ENCODE measurements at places on chromosomes 3 and 15. TPM values are rescaled to one million over a fixed set of nuclear protein-coding genes. Genes with fewer than 3 reads are reported as not detected.

LRRC31 gene
- not detected for total RNA-seq

SKOR1 gene
- 0.25 TPM for total RNA-seq

FGD5 gene
- 16.2 TPM for total RNA-seq

- H3K27ac ChIP-seq, result no peak overlapping the region
- no peaks in the 10 kb centered on the region for H3K36me3 ChIP-seq
- H3K4me3 ChIP-seq, result no peak overlapping the region
- H3K27me3 ChIP-seq, result no peaks in the 10 kb centered on the region
These were observed 260.2 kb upstream of the HES1 start for GRCh38 chr3:193875601-193876321.

DNA sequence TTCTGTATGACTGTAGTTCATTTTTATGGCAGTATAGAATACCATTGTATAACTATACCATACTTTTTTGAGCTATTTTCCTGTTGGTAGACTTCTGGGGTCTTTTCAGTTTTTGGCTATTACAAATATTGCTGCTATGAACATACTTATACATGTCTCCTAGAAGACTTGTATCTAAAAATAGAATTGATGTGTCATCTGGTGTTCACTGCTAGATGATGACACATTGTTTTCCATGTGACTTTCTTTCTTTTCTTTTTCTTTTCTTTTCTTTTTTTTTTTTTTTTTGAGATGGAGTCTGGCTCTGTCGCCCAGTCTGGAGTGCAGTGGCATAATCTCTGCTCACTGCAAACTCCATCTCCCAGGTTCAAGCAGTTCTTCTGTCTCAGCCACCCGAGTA, 69.8 kb downstream of the SH3GL3 start:
- DNase-seq, result no peak
- H3K27ac ChIP-seq, result no peak overlapping the region
- no peak overlapping the region for H3K4me3 ChIP-seq
- H3K36me3 ChIP-seq, result no peaks in the 10 kb centered on the region
- H3K27me3 ChIP-seq, result no peaks in the 10 kb centered on the region
- no peaks in the 10 kb centered on the region for H3K4me1 ChIP-seq

- H3K27me3 ChIP-seq, result no peaks in the 10 kb centered on the region
- H3K27ac ChIP-seq, result no peak overlapping the region
- DNase-seq, result no peak
These were observed 118.2 kb upstream of the THBS1 start for GRCh38 chr15:39462691-39463090.

- no peaks in the 10 kb centered on the region for H3K36me3 ChIP-seq
- H3K4me3 ChIP-seq, result no peak overlapping the region
- no peak overlapping the region for H3K27ac ChIP-seq
These were observed 19.2 kb downstream of the ZBTB38 start for GRCh38 chr3:141387516-141387915.

- no peak overlapping the region for H3K4me3 ChIP-seq
- no peak for DNase-seq
- no peaks in the 10 kb centered on the region for H3K4me1 ChIP-seq
- H3K27me3 ChIP-seq, result no peaks in the 10 kb centered on the region
- no peak overlapping the region for H3K27ac ChIP-seq
- no peaks in the 10 kb centered on the region for H3K36me3 ChIP-seq
These were observed 154.9 kb downstream of the WNT5A start for GRCh38 chr3:55332176-55332575.

DNA sequence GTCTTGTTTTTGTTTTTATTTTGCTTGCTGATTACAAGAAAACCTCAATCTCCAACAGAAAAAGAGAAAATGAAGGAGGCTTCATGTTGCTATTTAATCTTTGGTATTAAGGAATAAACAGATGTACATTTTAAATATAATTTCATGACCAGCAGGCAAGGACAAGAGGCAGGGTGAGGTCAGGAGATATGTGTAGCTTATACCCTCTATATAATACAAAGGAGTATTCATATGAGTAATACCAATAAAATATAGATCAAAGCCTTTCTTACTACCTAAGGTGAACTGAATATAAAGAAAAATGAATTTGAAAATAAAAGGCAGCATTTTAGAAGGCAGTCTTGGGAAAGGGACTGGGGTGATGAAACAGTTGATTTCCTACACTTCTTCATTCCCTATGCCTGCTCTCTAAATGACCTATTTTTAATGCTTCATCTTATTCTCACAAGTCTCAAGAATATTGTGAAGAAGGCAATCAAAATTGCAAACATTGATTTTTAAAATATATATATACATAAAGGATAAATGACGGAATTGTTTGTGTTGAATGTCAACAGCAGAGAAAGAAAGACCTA, 8.6 kb upstream of the CBLB start:
- DNase-seq, result no peak
- no peak overlapping the region for H3K4me3 ChIP-seq
- H3K27ac ChIP-seq, result no peak overlapping the region
- H3K4me1 ChIP-seq, result no peaks in the 10 kb centered on the region
- no peaks in the 10 kb centered on the region for H3K36me3 ChIP-seq

GRCh38 chr15:48634893-48635292, 10.6 kb downstream of the FBN1 start:
- no peaks in the 10 kb centered on the region for H3K36me3 ChIP-seq
- DNase-seq, result no peak
- H3K4me1 ChIP-seq, result peaks cover 41% of the 10 kb centered on the region
- H3K27me3 ChIP-seq, result no peaks in the 10 kb centered on the region
- H3K27ac ChIP-seq, result no peak overlapping the region

- H3K27me3 ChIP-seq, result no peaks in the 10 kb centered on the region
- no peaks in the 10 kb centered on the region for H3K36me3 ChIP-seq
- H3K4me1 ChIP-seq, result no peaks in the 10 kb centered on the region
- no peak for DNase-seq
- no peak overlapping the region for H3K4me3 ChIP-seq
- no peak overlapping the region for H3K27ac ChIP-seq
These were observed 199.3 kb upstream of the CMC1 start for GRCh38 chr3:28042095-28042635.

GRCh38 chr3:61117045-61117898, 134.0 kb downstream of the FHIT start:
- H3K27ac ChIP-seq, result no peak overlapping the region
- no peaks in the 10 kb centered on the region for H3K4me1 ChIP-seq
- no peak overlapping the region for H3K4me3 ChIP-seq
- no peaks in the 10 kb centered on the region for H3K36me3 ChIP-seq
- no peaks in the 10 kb centered on the region for H3K27me3 ChIP-seq

GRCh38 chr15:73518180-73518862, 75.4 kb downstream of the REC114 start:
- H3K36me3 ChIP-seq, result no peaks in the 10 kb centered on the region
- H3K4me3 ChIP-seq, result no peak overlapping the region
- H3K4me1 ChIP-seq, result no peaks in the 10 kb centered on the region
- no peak for DNase-seq
- no peaks in the 10 kb centered on the region for H3K27me3 ChIP-seq
- no peak overlapping the region for H3K27ac ChIP-seq

DNA sequence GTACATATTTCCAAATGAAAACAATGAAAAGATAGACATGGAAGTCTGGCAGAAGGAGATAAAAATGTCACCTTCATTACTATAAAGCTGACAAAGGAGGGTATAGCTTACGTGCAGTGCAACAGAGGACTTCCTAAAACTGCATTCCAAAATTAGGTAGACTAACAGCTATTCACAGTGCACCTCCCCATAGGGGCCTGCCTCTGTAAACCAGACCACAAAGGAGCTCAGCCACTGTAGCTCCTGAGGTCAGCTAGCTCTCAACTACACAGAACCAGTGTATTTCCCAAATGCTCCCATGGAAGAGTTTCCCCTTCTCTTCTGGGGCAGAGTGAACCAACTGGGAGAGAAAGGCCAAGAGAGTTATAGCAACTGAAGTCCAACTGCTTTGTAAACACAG, 31.2 kb upstream of the PHLDB2 start:
- no peak overlapping the region for H3K4me3 ChIP-seq
- H3K36me3 ChIP-seq, result no peaks in the 10 kb centered on the region
- no peaks in the 10 kb centered on the region for H3K4me1 ChIP-seq

DNA sequence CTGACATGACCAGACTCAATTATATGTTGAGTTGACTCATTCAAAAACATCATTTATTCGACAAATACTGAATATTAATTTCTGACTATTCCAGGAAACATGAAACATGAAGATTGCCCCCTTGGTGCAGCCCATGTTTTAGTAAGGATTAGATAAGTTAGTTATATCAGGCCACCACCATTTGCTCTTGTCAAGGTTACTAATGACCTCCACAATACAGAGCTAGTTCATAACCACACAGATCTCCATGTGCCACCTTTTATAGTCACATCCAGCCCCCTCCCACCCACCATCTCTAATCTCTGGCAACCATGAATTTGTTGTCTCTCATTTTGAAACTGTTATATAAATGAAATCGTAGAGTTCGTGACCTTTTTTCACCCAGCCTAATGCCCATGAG, 15.7 kb downstream of the KLHL18 start:
- peaks cover 20% of the 10 kb centered on the region for H3K4me1 ChIP-seq
- no peak overlapping the region for H3K4me3 ChIP-seq
- H3K27ac ChIP-seq, result no peak overlapping the region
- H3K27me3 ChIP-seq, result no peaks in the 10 kb centered on the region
- peaks cover 7% of the 10 kb centered on the region for H3K36me3 ChIP-seq

DNA sequence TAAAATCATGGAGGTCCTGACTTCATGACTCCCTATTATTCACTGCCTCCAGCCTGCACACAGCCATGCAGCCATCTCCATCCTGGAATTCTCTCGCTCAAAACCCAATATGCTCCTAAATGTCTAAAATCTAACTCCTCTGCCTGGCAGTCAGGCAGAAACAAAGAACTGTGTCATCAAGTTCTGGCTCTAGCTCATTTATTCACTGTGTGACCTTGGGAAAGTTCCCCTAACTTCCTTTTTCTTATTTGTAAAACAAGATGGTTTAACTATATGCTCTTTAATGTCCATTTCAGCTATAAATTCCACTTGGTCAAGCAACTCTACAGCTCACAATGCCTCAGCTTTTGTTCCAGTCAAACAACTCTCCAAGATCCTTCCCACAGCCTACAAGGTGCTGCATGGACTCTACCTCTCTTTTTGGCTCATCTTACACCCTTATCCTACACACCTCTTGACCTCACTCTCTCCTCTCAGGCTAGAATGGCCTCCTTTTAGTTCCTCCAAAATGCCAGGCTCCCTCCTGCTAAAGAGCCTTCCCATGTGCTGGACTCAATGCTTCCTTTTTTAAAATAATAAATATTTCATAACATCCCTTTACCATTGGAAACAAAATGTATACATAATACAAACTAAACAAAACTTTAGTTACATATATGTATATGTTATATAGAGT, 16.4 kb downstream of the PIK3CB start:
- H3K27me3 ChIP-seq, result no peaks in the 10 kb centered on the region
- H3K4me3 ChIP-seq, result no peak overlapping the region
- no peak overlapping the region for H3K27ac ChIP-seq

All from vagina (tissue), 2 donors.